ENCODE measurements at places on chromosomes 3 and 15. TPM values are rescaled to one million over a fixed set of nuclear protein-coding genes. Genes with fewer than 3 reads are reported as not detected.

Gene RHCG
- 4.3 TPM for polyA plus RNA-seq

Gene C3orf85
- polyA plus RNA-seq = 23.7 TPM

DNA sequence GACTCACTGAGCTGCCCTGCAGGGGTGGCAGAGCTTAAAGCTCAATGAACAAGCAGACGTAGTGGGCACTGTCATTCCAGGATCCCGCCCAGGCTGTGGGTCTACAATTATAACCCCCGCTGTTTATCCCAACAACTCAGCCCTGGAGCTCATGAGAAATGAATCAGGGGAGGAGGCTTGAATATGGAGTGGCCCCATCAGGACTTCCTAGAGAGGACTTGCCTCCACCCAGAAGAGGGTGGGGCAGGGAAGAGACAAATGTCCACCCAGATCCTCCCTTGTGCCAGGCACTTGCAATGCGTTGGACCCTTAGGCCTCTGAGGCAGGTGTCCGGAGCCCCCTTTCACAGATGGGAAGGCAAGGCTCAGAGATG lies 33.0 kb downstream of the SLC6A20 start:
- no peak for DNase-seq

DNA sequence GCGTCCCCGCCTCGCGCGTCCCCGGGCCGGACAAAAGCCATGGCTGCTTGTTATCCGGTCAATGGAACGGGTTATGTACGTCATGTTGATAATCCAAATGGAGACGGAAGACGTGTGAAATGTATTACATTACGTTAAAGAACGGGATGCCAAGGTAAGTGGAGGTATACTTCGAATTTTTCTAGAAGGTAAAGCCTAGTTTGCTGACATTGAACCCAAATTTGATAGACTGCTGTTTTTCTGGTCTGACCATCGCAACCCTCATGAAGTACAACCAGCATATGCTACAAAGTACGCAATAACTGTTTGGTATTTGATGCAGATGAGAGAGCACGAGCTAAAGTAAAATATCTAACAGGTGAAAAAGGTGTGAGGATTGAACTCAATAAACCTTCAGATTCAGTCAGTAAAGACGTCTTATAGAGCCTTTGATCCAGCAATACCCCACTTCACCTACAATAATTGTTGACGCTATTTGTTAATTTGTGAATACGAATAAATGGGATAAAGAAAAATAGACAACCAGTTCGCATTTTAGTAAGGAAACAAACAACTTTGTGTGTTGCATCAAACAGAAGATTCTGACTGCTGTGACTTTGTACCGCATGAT lies 19.8 kb downstream of the WDR73 start:
- no peak for DNase-seq

- DNase-seq = no peak
These were observed 82.9 kb downstream of the CYP19A1 start for GRCh38 chr15:51255533-51255932.

- DNase-seq = no peak
These were observed 227.7 kb downstream of the ROBO2 start for GRCh38 chr3:77267589-77267988.

GRCh38 chr3:55191911-55192775 lies 264.3 kb upstream of the LRTM1 start:
- no peak for DNase-seq

DNA sequence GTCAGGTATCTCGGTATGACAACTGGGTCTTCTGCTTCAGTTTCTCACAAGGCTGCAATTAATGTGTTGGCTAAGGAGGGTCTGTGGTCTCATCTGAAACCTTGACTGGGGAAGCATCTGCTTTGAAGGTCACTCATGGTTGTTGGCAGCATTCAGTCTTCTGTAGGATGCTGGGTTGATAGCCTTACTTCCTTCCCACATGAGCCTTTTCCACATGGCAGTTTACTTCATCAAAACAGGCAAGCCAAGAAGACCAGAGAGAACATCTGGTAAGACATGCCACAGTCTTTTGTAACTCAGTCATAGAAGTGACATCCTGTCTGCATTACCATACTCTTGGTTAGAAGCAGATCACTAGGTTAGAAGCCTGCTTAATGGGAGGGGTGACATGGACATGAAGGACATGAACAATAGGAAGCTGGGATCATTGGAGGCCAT lies 49.5 kb downstream of the CMC1 start:
- DNase-seq = no peak

Data from renal cortex interstitium (tissue), 15 donors.